ENCODE measurements at places on chromosomes 6 and 20. TPM values are rescaled to one million over a fixed set of nuclear protein-coding genes. Genes with fewer than 3 reads are reported as not detected.

Gene NKAPL
- total RNA-seq = 1.5 TPM

Gene MUC21
- not detected for total RNA-seq

Gene GCLC
- 15.6 TPM for total RNA-seq

Gene PREX1
- 3.3 TPM for total RNA-seq

Gene PEX3
- total RNA-seq = 18.8 TPM

Gene ITPR3
- 19.5 TPM for total RNA-seq

Gene ZNF311
- 0.43 TPM for total RNA-seq

Gene HLA-G
- total RNA-seq = not detected

Gene GRM4
- total RNA-seq = not detected

Gene MRPL2
- 26.3 TPM for total RNA-seq

Gene PRRT1
- 0.29 TPM for total RNA-seq

Gene COL19A1
- total RNA-seq = 1.9 TPM

Gene C6orf163
- 2.6 TPM for total RNA-seq

Gene SLC17A3
- total RNA-seq = not detected

Gene PPP1R3G
- 1.0 TPM for total RNA-seq

Gene PTCRA
- total RNA-seq = not detected

Gene FOXF2
- 4.6 TPM for total RNA-seq

Gene ACTL10
- 1.6 TPM for total RNA-seq

Gene WASF1
- 13.1 TPM for total RNA-seq

Gene HDAC2
- 68.6 TPM for total RNA-seq

Gene FBXL4
- total RNA-seq = 12.9 TPM

Gene FAM209B
- total RNA-seq = not detected

Gene PTPRK
- total RNA-seq = 105 TPM

Gene PABPC1L
- 17.3 TPM for total RNA-seq

Gene SYCP2
- 0.22 TPM for total RNA-seq

Gene POPDC3
- total RNA-seq = 2.0 TPM

Gene C6orf47
- 25.5 TPM for total RNA-seq

Gene CCN5
- total RNA-seq = 1.3 TPM

Gene TBXT
- total RNA-seq = not detected

Gene LAMA2
- 193 TPM for total RNA-seq

Gene PARD6B
- total RNA-seq = 9.6 TPM

Gene NCOA7
- total RNA-seq = 133 TPM

Gene FAM83C
- total RNA-seq = not detected

Gene PTK6
- 0.14 TPM for total RNA-seq

Gene PAX1
- not detected for total RNA-seq

Gene SEL1L2
- not detected for total RNA-seq

Gene SLC24A3
- 0.44 TPM for total RNA-seq

Gene EEF1A2
- total RNA-seq = 1.3 TPM

Gene BEND3
- total RNA-seq = 2.8 TPM

Gene MYCT1
- under 0.01 TPM for total RNA-seq

Gene SHLD1
- 0.86 TPM for total RNA-seq

Gene TBX18
- total RNA-seq = 8.8 TPM

Gene MEI4
- total RNA-seq = not detected

Gene CFB
- 62.8 TPM for total RNA-seq

Gene LST1
- not detected for total RNA-seq

Gene SSTR4
- total RNA-seq = not detected

Gene HAO1
- not detected for total RNA-seq

Gene VSTM2L
- 0.22 TPM for total RNA-seq

Gene SIRPG
- total RNA-seq = not detected

Gene OOEP
- 0.88 TPM for total RNA-seq

Gene EPHA7
- 1.9 TPM for total RNA-seq

Gene FOXS1
- 2.0 TPM for total RNA-seq

Gene TCP11
- total RNA-seq = 0.66 TPM

Gene BMP2
- 6.8 TPM for total RNA-seq

All from placental pericyte (primary cell).